ENCODE measurements at places on chromosomes 11 and 22.

GRCh38 chr22:23223569-23224317, 43.4 kb downstream of the BCR start:
- no peak for DNase-seq

GRCh38 chr11:6526411-6527135, 29.5 kb downstream of the DNHD1 start:
- no peak for DNase-seq

DNA sequence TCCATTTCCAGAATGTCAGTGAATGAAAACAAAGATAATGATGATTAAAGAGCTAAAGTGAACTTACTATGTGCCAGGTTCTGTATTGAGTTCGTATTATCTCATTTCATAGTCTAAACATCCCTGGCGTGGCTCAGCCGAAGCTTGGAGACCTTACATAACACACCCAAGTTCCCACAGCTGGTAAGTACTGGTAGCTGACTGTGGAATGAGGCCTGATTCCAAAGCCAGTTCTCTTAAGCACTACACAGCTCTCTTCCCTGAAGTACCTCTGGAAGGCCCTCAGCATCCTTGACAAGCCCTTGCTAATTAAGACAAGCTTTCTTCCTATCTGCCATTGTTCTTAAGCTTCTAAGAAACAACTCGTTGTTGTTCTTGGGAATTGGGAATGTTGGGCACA, 28.6 kb upstream of the NCAM1 start:
- no peak for DNase-seq

DNA sequence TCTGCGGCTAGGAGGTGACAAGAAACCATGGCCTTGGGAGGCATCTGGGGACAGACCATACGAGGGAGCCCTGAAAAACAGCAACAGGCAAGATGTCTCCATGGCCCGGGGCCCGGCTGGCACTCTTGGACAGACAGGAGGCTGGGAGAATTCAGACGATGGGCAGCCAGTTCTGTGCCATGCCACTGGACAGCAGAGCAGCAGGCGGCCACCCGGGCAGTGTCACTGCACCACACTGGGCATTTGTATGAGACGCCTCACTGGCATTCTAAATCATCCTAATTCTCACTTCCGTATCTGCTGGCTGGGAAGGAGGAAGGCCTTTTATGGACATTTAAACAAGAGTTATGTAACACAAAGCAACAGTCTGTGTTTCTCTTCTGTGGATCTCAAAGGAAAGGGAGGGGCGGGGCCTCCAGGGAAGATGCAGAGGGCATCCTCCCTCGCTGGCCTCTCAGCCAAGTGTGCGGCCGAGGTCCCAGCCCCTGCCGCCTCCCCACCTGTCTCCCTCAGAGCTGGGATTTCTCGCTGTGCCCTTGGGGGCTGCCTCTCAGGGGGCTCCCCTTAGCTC, 350.3 kb downstream of the SHANK2 start:
- DNase-seq = no peak

GRCh38 chr11:85316967-85317366, 310.2 kb downstream of the DLG2 start:
- DNase-seq = no peak

- DNase-seq = no peak
Measured at GRCh38 chr11:37409124-37409523, 811.1 kb upstream of the RAG2 start.

DNA sequence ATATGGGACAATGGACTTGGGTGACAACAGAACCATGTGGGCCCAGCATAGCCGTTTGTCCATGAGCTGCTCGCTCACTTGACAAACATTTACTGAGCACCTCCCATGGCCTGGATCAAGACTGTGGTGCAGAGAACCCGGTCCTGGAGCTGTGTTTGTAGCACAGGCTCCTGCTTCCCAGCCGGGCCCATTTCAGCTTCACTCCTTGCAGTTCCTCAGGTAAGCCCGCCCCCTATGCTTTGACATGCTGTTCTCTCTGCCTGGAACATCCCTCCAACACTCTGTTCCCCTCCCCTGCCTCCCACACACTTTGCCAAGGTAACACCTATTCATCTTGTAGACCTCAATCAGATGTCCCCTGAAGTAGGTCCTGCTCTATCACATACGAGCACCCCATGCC, 19.3 kb upstream of the IGSF22 start:
- no peak for DNase-seq

DNA sequence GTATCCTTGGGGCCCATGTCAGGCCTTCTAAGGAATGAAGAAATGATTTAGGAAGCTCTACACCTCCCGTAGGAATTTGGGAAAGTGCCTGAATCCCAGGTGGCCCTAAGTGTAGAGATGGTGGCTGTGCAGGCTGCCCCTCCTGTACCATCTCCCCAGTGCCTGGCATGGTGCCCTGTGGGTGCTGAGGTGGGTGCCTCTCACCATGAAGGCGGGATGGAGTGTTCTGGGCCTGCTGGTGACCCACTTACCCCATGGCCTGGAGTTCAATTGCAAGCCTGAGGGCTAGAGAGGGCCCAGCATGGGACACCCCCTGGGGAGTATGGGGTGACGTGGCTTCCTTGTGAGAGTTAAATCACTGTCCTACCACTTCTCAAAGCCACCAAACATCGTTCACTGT, 19.8 kb downstream of the SAMM50 start:
- no peak for DNase-seq

GRCh38 chr11:105449100-105449734, 160.7 kb upstream of the GRIA4 start:
- no peak for DNase-seq

DNA sequence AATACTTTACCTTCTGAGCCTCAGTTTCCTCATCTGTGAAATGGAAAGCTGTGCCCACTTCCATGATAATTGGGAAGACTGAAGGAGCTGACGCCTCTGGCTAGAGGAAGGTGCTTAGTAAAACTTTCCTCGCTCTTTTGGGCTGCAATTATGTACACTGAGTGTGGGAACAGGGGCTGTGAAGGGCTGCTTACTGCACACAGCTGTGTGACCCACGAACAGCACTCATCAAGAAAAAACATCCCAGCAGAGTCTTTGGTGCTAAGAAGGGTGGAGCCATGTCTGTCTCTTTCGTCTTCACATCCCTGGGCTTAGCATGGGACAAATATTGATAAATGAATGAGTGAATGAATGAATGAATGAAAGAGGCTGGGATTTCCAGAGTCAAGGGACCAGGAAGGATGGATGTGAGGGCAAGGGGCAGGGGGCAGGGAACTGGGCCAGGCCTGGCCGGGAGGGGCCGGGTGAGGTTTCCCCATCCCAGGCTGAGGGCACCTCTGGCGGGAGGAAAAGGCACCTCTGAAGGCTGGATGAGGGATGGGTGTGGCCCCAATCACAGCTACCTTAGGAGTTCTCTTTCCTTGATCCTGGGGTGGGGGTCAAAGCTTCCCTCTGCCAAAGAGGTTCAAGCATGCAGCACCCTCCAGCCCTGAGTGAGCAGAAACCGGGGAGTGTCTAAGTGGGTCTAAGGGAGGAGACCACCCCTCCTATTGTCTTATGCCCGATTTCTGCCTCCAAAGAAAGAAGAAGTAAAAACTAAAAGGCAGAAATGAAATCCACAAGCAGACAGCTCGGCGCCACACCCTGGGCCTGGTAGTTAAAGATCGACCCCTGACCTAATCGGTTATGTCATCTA, 9.2 kb upstream of the CD5 start:
- no peak for DNase-seq

DNA sequence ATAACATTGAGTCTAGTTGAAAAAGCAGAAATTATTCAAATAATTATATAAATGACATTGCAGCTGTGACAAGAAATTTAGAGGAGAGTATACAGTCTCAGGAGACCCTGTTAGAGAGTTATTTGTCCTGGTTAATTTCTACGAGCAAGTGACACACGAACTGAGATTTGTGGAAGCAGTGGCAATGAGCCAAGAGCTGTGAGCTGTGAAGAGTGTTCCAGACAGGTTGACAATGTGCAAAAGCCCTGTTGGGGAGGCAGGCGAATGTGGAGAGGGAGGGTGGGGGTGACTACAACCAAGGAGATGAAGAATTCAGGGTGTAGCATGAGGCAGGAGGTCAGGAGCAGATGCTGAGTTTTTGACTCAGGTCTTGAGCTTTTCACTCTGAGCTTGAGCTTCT, 620.2 kb upstream of the TENM4 start:
- DNase-seq = no peak

DNA sequence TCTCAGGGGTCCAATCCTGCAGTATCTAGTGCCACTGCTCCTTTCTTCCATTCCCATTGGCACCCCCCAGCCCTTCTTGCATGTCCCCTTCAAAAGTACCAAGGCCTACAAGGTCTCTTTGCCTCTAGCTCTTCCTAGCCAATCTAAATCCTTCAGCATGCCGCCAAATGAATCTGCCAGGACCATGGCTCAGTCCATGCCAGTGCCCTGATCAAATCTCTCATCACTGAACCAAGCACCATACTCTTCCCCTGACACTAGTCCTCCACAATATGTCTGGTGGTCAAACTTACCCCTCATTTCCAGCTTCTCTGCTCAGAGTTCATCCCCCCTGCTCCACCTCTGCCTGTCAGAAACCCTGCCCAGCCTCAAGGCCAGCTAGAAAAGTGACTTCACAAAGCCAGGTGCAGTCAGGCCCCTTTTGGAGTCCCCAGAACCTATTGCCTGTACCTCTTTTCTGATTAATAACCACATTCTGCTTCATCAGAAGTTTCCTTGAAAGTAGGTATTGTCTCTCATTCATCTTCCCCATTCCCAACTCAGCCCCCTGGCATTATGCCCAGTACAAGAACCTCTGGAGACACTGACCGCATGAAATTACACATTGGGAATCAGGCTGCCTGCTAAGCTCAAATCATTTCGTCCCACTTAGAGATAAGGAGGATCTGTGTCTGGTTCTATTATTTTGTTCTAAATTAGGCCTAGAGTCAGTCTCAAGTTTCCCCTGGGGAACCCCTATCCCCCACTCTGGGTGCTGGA, 11.4 kb downstream of the FEN1 start:
- no peak for DNase-seq

DNA sequence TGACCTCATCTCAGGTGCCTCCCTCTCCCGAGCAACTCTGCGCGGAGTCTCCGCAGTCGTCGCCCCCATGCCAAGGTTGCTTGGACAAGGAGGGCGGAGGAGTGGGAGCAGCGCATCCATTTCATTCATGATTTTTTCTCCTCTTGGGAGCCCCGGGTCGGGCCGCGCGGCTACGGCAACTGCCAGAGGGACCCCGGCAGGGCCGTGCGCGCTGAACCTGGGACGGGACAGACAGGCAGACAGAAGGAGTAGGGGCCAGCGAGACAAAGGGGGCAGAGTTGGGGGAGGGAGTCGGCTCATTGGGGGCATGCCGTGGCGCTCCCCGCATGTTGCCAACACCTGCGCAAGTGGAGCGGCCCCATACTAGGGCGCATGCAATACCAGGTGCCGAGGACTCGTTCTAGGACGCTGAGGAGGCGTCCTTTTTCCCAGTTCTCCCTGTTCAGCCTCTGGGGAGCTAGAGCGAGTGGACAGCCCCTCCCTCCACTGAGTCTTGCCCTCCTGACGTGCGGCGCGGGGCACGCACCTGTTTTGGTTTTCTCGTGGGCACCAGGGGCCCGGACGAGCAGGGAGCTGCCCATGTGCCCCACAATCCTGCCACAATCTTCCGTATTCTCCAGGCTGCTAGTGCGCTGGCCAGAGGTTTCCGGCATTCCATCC, 501 bp upstream of the PTPN5 start:
- peak; percentile 30 for DNase-seq

DNA sequence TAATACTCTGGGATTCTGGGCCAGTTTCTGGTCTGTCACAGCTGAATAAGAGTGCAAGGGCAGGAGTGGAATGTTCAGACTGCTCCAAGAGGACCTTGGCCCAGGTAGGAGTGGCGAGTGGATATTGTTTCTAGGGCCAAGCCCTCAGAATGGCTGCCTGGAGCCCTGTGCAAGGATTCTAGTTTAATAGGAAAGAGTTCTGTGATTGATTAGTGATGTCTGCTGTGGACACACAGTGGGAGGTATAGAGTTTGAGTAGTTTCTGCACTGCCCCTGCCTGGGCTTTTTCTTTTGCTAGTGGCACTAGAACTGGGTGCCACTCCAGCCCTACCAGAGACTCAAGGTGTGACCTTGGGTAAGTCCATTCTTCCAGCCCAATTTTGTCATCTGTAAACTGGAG, 9.7 kb upstream of the MPPED1 start:
- no peak for DNase-seq

GRCh38 chr11:123228496-123229163, 33.6 kb upstream of the CLMP start:
- no peak for DNase-seq

DNA sequence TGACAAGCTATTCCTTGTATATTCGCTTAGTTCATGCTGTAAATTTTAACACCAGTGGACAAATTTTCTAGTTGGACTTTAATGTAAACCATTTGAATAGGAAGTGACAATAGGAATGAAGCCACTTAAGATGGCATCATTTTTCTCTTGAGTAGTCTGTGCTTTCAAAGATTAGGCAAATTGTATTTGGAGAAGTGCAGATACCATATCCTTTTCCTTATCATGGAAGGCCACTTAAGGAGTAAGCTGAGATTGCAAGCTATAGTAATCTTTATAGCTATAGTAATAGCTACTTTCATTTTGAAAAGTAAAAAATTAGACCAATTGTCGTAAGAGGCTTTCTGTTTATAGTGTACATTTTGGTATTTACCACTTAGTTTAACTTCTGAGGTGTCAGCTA, 12.8 kb downstream of the CAPRIN1 start:
- DNase-seq = no peak

- peak; percentile 75 for DNase-seq
Measured at GRCh38 chr11:65355013-65355775, 643 bp downstream of the TIGD3 start.

DNA sequence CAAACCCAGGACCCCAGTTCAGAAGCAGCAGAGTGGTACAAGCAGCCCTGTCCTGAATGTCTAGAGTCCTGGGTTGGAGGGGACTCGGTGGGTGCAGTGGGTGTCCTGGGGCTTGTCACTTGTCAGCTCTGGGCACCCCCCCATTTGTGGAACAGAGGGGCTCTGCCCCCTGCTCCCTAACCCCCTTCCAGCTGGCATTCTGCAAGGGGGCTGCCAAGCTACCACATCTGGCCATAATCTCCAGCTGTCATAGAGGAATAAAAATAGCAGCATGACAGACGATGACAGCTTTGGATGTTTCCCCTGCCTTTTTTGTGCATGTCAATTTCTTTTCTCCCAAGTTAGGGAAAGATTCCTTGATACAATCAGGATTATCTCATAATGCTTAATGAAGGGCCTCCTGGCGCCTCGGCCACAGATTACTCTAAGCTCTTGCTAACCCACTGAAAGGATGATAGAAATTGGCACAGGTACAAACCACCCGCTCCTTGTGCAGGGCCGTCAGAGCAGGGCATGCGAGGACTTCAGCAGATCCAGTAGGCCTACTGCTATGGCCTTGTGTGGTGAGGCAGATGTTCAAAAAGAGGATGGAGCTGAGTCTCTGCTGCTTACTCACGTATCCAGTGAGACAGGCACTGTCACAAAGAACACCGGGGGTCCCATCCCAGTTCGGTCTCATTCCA, 83.0 kb downstream of the ISX start:
- DNase-seq = no peak

GRCh38 chr11:61654397-61654829, 25.8 kb upstream of the DAGLA start:
- DNase-seq = no peak

DNA sequence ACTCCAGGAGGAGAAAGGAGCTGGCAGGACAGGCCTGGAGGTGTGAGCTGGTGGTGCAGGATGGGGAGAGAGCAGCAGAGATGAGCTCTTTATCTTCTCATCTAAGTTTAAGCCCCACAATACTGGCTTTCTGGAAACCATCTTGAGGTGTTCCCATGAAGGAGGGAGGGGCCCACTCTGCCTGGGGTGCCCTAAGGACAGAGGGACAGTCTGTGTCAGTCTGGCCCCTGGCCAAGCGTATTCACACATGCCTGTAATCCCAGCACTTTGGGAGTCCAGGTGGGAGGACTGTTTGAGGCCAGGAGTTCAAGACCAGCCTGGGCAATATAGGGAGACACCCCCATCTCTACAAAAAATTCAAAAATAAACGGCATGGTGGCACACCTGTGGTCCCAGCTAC, 8.9 kb downstream of the SERHL2 start:
- DNase-seq = no peak
